ENCODE measurements at places on chromosomes 11 and 22. TPM values are rescaled to one million over a fixed set of nuclear protein-coding genes. Genes with fewer than 3 reads are reported as not detected.

DNA sequence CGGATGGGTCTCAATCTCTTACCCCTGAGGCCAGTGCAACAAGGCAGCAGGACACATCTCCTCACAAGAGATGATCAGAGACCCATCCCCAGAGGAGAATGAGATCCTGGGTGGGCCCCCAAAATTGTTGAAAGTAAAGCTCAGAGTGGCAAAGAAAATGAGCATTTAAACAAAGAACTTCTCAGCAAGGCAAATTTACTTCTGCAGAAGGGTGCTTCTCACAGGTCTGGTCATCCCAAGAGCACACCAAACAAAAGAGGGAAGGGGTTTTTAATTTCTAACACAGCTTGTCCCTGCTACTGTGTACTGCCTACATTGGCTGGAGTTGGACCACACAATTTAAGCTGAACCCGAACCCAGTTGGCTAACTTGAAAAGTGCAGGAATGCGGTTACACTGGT is 1628.6 kb upstream of the RAG2 start:
- H3K36me3 ChIP-seq: no peaks in the 10 kb centered on the region
- no peak for DNase-seq
- H3K4me3 ChIP-seq: peak overlapping the region; percentile 65
- no peak overlapping the region for H3K27ac ChIP-seq
- no peaks in the 10 kb centered on the region for H3K27me3 ChIP-seq

- no peaks in the 10 kb centered on the region for H3K27me3 ChIP-seq
- H3K4me3 ChIP-seq: peak within 1 kb of the TSS; percentile 83
- no peak within 1 kb of the TSS for H3K27ac ChIP-seq
- peaks cover 9% of the 10 kb centered on the region for H3K36me3 ChIP-seq
- peak; percentile 79 for DNase-seq
Measured at GRCh38 chr11:64233913-64234586, at the start of gene VEGFB. VEGFB (plus strand) TSS chr11:64234584; CDS start chr11:64234834, 250 bp downstream.

The UCP3 gene
- 3.5 TPM for total RNA-seq

GRCh38 chr11:57322256-57323166 is 2.2 kb downstream of the TNKS1BP1 start:
- DNase-seq: peak; percentile 90
- peak overlapping the region; percentile 92 for H3K4me3 ChIP-seq
- no peaks in the 10 kb centered on the region for H3K27me3 ChIP-seq
- H3K4me1 ChIP-seq: peaks cover 26% of the 10 kb centered on the region
- H3K27ac ChIP-seq: peak overlapping the region; percentile 32

GRCh38 chr11:8802251-8802650 is 108.7 kb upstream of the AKIP1 start:
- peaks cover 22% of the 10 kb centered on the region for H3K4me1 ChIP-seq
- no peaks in the 10 kb centered on the region for H3K27me3 ChIP-seq
- peaks cover 65% of the 10 kb centered on the region for H3K36me3 ChIP-seq
- H3K27ac ChIP-seq: no peak overlapping the region
- DNase-seq: no peak

GRCh38 chr22:30370641-30371230 is 13.9 kb downstream of the CCDC157 start:
- DNase-seq: no peak
- H3K27ac ChIP-seq: peak overlapping the region; percentile 57
- H3K27me3 ChIP-seq: no peaks in the 10 kb centered on the region
- H3K4me1 ChIP-seq: no peaks in the 10 kb centered on the region
- no peak overlapping the region for H3K4me3 ChIP-seq
- H3K36me3 ChIP-seq: no peaks in the 10 kb centered on the region

GRCh38 chr11:45527898-45528297 is 137.5 kb downstream of the CHST1 start:
- H3K4me3 ChIP-seq: no peak overlapping the region
- H3K36me3 ChIP-seq: no peaks in the 10 kb centered on the region
- no peak overlapping the region for H3K27ac ChIP-seq
- H3K27me3 ChIP-seq: no peaks in the 10 kb centered on the region

- H3K4me1 ChIP-seq: no peaks in the 10 kb centered on the region
- no peak overlapping the region for H3K4me3 ChIP-seq
- DNase-seq: no peak
Measured at GRCh38 chr11:96185220-96185768, 157.7 kb downstream of the MAML2 start.

The OR5B17 gene
- total RNA-seq: not detected

The ARHGAP32 gene
- total RNA-seq: 65.8 TPM

The ANO1 gene
- total RNA-seq: 1.6 TPM

DNA sequence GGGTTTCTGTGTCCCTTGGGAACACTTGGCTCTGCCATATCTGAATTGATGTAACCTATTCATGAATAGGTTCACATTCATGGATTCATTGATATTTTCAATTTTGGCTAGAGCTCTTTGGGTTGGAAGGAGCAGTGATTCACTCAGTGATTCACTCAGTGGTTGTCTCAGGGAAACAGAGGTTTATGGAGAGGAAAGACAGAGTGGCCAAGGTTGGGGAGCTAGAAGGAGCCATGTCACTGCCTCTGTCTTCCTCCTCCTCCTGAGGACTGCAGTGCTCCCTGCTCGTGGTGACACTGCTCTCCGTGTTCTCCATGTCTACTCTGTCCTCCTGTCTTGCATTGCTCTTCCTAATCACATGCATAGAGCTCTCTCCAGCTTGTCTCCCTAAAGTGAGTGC is 17.4 kb downstream of the CEP164 start:
- H3K27ac ChIP-seq: no peak overlapping the region
- H3K4me1 ChIP-seq: no peaks in the 10 kb centered on the region
- no peak overlapping the region for H3K4me3 ChIP-seq
- peaks cover 55% of the 10 kb centered on the region for H3K36me3 ChIP-seq
- no peak for DNase-seq
- no peaks in the 10 kb centered on the region for H3K27me3 ChIP-seq

DNA sequence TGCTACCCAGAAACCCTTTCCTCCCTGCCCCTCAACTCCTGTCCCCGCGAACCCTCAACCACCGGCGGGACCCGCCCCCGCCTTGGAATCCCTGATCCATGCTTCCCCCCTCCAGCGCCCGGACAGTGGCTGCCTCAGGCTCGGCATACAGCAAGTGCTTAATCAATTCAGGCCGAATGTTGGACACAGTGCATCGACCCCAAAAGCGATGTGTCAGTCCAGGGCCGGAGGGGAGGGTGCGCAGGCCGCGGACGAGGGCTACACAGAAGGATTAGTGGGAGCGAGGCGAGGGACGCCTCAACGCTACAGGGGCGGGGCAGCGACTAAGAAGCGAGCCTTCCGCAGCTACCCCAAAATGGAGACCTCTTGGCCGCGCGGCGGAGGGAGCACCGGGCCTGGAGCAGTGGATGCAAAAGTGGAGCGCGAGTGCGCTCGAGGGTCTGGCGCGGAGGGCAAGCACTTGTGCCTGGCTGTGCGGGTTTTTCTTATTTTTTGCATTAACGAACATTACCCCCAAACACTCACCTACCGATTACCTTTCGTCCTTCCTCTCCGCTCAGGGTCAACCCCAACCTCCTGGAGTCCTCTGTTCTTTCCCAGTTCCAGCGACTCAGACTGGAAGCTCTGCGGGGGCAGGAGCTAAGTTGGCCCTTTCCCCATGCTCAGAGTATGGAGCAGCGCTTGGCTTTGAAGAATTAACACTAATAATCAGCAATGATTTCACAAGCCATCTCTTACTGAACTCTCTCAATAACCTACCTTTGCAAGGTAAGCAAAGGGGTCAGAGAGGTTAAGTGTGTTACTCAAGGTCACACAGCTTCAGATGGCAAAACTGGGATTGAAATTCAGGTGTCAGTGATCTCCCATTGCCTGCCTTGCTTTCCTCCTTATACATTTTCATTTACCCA is 30.0 kb upstream of the WNT11 start:
- no peaks in the 10 kb centered on the region for H3K4me1 ChIP-seq
- H3K27ac ChIP-seq: no peak overlapping the region
- no peaks in the 10 kb centered on the region for H3K36me3 ChIP-seq
- H3K27me3 ChIP-seq: no peaks in the 10 kb centered on the region

DNA sequence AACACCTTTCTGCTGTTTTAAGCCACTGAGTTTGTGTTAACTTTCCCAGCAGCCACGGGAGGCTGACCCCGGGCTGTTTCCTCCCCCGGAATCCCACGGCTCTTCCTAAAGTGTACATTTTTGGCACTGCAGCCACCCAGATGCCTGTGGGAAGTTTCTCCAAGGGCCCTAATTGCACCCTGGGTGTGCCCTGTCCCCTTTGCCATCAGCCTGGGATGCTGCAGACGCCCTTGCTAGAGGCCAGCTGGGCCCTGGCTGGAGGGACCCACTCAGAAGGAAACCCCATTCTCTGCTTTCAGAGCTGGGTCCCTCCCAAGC is 883.3 kb downstream of the BRD1 start:
- no peaks in the 10 kb centered on the region for H3K27me3 ChIP-seq
- H3K27ac ChIP-seq: no peak overlapping the region
- H3K4me1 ChIP-seq: no peaks in the 10 kb centered on the region
- H3K36me3 ChIP-seq: no peaks in the 10 kb centered on the region
- H3K4me3 ChIP-seq: no peak overlapping the region
- DNase-seq: no peak

The KRTAP5-11 gene
- total RNA-seq: 1.6 TPM

GRCh38 chr11:86158704-86159580 is 85.6 kb upstream of the EED start:
- H3K36me3 ChIP-seq: no peaks in the 10 kb centered on the region
- H3K27ac ChIP-seq: no peak overlapping the region
- DNase-seq: no peak
- H3K27me3 ChIP-seq: no peaks in the 10 kb centered on the region

The ALDH3B2 gene
- total RNA-seq: not detected

The HSPB2 gene
- total RNA-seq: not detected

The OR2AG1 gene
- not detected for total RNA-seq

- no peaks in the 10 kb centered on the region for H3K4me1 ChIP-seq
- H3K4me3 ChIP-seq: no peak overlapping the region
- H3K27me3 ChIP-seq: no peaks in the 10 kb centered on the region
- no peak for DNase-seq
- no peaks in the 10 kb centered on the region for H3K36me3 ChIP-seq
Measured at GRCh38 chr22:39908136-39908535, 7.3 kb downstream of the GRAP2 start.

GRCh38 chr22:38694049-38694448 is 6.7 kb downstream of the JOSD1 start:
- DNase-seq: no peak
- H3K4me1 ChIP-seq: peaks cover 5% of the 10 kb centered on the region
- no peak overlapping the region for H3K4me3 ChIP-seq
- H3K27ac ChIP-seq: no peak overlapping the region

All from endodermal cell (in vitro differentiated cells).